ENCODE measurements at places on chromosomes 16 and 17.

DNA sequence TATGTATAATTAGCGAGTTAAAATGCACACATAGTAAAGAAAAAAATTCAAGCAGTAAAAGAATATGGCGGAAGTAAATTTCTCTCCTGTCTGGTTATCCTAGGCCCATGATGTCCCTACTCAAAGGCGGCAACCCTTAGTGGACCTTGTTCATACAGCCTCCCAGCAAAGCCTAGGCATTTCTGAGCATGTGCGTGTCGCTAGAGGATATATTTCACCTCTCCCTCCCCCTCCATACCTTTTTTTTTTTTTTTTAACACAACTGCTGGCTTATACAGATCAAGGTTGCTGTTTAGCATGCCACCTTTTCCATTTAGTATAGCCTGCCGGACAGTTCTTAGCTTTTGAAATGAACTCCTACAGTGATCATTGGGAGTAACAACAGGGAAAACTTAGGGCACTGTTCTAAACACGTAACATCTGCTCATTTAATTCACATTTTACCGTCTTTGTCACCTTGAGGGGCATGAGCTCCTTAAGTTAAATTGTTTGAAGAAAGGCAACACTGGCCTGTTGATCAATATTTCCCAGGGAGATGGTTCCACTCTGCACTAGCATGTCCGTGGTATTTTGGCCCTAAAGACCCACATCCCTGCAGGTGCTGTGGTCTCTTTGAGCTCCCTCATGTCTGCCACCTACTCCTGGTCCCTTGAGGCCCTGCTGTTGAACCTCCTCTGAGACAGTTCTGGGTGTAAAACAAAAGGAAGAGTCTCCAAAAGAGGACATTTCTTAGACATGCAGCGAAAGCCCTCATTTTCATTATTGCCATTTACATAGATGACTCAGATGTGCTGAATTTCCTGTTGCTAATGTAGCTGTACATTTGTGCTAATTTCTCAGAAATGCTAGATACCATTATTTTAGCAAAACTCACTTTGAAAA lies 4.1 kb upstream of the TNFRSF13B start:
- H3K4me3 ChIP-seq: no peak overlapping the region
- peaks cover 6% of the 10 kb centered on the region for H3K27me3 ChIP-seq
- no peaks in the 10 kb centered on the region for H3K4me1 ChIP-seq
- H3K27ac ChIP-seq: no peak overlapping the region
- H3K36me3 ChIP-seq: no peaks in the 10 kb centered on the region

DNA sequence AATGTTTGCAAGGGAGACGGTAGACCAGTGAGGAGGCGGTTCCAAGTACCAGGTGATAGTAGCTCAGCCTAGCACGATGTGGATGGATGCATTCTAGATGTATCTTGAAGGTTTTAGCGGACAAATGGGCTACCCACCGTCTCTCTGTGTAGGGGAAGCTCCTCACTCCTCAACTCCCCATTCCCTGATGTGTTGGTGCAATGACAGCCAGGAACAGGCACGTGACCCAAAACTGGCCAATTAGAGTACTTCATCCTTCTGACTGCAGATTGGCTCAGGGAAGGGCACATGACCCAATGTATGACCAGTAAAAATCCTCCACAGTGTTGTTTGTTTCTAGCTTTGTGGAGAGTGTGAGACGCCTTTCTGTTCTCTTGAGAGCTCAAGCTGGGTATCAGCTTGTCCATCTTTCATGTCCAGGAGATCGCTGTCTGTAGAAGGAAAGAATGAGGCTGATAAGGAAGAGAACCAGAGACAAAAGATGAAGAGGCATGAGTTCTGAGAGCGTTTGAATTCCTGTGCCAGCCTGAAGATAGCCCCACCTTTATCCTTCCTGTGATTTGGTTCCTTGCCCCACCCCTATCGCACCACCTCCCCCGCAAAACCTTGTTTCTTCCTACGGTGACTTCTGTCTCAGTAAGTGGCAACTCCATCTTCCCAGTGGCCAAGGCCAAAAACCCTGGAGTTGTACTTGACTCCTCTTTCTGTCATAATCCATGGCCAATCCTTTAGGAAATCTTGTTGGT lies 2.3 kb upstream of the BORCS6 start:
- peak overlapping the region; percentile 50 for H3K27ac ChIP-seq
- H3K4me3 ChIP-seq: peak overlapping the region; percentile 9
- peak; percentile 93 for DNase-seq

DNA sequence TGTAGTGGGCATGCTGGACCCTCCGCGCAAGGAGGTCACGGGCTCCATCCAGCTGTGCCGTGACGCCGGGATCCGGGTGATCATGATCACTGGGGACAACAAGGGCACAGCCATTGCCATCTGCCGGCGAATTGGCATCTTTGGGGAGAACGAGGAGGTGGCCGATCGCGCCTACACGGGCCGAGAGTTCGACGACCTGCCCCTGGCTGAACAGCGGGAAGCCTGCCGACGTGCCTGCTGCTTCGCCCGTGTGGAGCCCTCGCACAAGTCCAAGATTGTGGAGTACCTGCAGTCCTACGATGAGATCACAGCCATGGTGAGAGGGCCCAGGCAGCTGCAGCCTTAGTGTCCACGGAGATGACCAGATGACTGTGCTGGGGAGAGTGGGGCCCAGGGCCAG lies 22.3 kb downstream of the ATP2A1 start:
- H3K36me3 ChIP-seq: peaks cover 4% of the 10 kb centered on the region
- no peak for DNase-seq

GRCh38 chr17:73546770-73547536 lies 97.3 kb downstream of the SDK2 start:
- no peak for DNase-seq
- H3K4me1 ChIP-seq: no peaks in the 10 kb centered on the region
- no peak overlapping the region for H3K27ac ChIP-seq
- no peaks in the 10 kb centered on the region for H3K36me3 ChIP-seq

DNA sequence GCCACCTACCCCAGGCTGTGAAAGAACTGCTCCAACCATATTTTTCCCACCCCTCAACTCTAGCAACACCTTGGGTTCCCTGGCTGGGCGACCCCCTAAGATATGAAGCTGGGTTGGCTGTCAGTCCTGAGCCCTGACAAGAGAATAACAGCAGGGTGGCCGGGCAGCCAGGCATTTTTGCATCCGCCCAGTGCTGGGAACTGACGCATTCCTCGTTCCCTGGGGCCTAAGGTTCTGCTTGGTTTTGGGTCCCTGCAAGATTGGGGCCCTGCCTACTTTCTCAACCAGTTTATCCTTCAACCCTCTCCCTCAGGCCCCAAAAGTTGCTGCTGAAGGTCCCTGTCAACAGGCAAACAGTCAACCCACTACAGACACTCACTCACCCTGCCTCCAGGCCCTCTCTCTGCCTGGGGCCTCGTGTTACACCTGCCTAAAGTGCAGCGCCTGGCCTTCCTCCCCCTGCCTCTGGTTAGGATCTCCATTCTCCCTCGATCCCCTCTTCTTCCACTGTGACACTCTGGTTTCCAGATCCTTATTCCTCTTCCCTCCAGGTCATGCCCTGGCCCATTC lies 151.5 kb downstream of the STX8 start:
- no peaks in the 10 kb centered on the region for H3K36me3 ChIP-seq
- no peak for DNase-seq
- H3K27ac ChIP-seq: no peak overlapping the region
- H3K4me1 ChIP-seq: no peaks in the 10 kb centered on the region
